ENCODE measurements at places on chromosomes 2 and 18. TPM values are rescaled to one million over a fixed set of nuclear protein-coding genes. Genes with fewer than 3 reads are reported as not detected.

DNA sequence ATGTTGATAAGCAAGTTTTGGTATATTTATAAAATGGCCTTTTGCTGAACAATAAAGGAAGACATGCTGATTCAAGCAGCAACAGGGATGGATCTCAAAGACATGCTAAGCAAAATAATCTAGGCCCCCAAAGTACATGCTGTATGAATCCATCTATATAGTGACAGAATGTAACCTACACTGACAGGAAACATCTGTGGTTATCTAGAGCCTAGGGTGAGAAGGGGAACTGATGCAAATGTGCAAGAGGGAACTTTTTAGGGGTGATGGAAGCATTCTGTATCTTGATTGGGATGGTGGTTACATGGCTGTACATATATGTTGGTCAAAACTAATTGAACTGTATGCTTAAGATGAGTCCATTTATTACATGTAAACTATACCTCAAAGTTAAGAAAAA is 24.2 kb downstream of the CNRIP1 start:
- H3K36me3 ChIP-seq: no peaks in the 10 kb centered on the region
- H3K4me1 ChIP-seq: no peaks in the 10 kb centered on the region
- no peaks in the 10 kb centered on the region for H3K27me3 ChIP-seq
- DNase-seq: no peak
- H3K4me3 ChIP-seq: no peak overlapping the region

The GPR35 gene
- total RNA-seq: 2.6 TPM

- no peak overlapping the region for H3K27ac ChIP-seq
- no peaks in the 10 kb centered on the region for H3K27me3 ChIP-seq
- H3K4me3 ChIP-seq: no peak overlapping the region
- H3K36me3 ChIP-seq: no peaks in the 10 kb centered on the region
- no peak for DNase-seq
These were observed 26.3 kb upstream of the SH3RF3 start for GRCh38 chr2:109102588-109103233.

- no peak for DNase-seq
- no peaks in the 10 kb centered on the region for H3K36me3 ChIP-seq
- no peak overlapping the region for H3K27ac ChIP-seq
- H3K4me3 ChIP-seq: no peak overlapping the region
- no peaks in the 10 kb centered on the region for H3K27me3 ChIP-seq
- H3K4me1 ChIP-seq: no peaks in the 10 kb centered on the region
These were observed 1.2 kb upstream of the ECEL1 start for GRCh38 chr2:232488721-232489300.

GRCh38 chr2:170739048-170739447 is 23.9 kb downstream of the SP5 start:
- H3K27me3 ChIP-seq: no peaks in the 10 kb centered on the region
- no peak overlapping the region for H3K27ac ChIP-seq
- no peaks in the 10 kb centered on the region for H3K4me1 ChIP-seq
- no peaks in the 10 kb centered on the region for H3K36me3 ChIP-seq
- DNase-seq: no peak
- no peak overlapping the region for H3K4me3 ChIP-seq

Measured in breast epithelium (tissue), 4 donors.